Vagina (tissue), 2 donors: ENCODE measurements at places on chromosomes 6 and 20. TPM values are rescaled to one million over a fixed set of nuclear protein-coding genes. Genes with fewer than 3 reads are reported as not detected.

Gene TREML4
- total RNA-seq, result not detected

DNA sequence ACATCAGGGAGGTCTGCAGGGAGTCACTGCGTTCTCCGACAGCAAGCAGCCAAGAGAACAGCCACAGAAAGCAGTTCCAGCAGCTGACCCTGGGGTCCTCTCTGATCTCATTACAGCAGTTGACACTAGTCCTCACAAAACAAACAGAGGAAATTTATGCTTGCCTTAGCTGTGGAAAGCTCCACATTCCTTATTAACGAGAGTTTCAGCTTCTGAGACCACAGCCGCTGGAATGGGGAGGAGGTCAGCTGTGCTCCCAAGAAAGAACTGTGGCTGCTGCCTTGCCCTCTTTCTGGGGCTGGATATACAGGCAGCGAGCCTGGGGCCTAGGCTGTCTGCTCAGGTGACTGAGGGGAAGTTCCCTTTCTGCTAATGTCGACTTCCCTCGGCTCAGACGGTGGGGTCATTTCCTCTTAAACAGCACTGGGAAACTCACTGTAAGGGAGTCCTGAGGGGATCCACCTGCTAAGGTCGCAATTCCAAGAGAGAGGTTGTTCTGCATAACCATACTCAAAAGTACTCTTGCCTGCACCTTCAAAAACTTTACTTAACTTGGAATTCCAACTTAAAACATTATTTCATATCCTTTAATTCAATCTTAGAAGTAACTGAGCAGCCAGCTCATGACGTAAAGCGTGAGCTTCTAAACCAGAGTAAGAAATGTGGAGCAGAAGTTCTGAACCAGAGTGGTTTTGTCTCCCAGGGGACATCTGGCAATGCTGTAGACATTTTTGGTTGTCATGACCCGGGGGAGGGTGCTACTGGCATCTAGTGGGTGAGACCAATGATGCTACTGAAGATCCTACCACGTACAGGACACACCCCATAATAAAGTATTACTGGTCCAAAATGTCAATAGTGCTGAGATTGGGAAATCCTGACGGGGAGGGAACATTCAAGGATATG lies 80.3 kb downstream of the BACH2 start:
- peaks cover 39% of the 10 kb centered on the region for H3K4me1 ChIP-seq
- no peak overlapping the region for H3K27ac ChIP-seq
- H3K36me3 ChIP-seq, result no peaks in the 10 kb centered on the region
- H3K4me3 ChIP-seq, result no peak overlapping the region
- no peaks in the 10 kb centered on the region for H3K27me3 ChIP-seq

Gene C20orf141
- total RNA-seq, result not detected

DNA sequence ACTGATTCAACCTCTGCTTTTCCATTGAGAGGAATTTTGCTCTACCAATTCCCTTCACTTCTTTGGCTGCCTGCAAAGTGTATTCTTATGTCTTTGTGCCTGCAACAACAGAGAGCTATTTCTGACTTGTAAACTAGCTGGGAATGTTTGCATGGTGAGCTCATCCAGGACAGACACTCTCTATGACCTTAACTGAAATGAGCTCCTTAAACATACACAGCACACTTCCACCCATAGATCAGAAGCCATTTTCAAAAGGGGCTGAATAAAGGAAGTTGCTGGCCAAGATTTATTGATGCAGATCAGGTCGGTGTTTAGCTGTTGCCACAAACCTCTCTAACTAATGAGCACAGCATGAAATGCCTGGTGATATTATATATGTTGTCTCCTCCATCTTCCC lies 377.7 kb downstream of the BTBD9 start:
- peaks cover 6% of the 10 kb centered on the region for H3K36me3 ChIP-seq
- no peak for DNase-seq
- H3K4me1 ChIP-seq, result peaks cover 20% of the 10 kb centered on the region
- no peak overlapping the region for H3K4me3 ChIP-seq
- no peaks in the 10 kb centered on the region for H3K27me3 ChIP-seq

Gene REPS1
- total RNA-seq, result 96.5 TPM

DNA sequence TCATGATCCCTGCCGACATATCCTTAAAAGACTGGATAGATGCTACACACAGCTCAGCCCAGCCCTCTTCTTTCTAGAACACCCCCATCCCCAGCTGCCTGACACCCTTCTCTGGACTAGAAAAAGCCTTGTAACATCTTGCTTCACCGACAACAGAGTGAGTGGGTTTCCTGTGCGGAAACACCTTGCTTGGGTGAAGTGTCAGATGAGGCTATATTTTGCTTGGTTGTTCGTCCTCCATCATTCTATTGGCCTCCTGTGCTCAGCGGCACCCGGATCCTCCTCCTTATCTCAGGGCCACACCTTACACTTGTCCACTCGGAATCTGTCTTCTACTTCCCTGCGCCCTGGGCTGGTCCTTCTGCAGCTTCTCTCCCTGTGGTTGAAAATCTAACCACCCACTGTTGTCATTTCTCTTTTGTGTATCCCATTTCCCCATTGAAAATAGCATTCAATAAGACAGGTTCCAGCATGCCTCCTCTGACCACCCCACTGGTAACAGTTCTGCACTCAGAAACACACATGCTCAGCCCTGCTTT lies 101.3 kb upstream of the MLN start:
- no peaks in the 10 kb centered on the region for H3K27me3 ChIP-seq
- H3K36me3 ChIP-seq, result no peaks in the 10 kb centered on the region
- no peak for DNase-seq
- peaks cover 13% of the 10 kb centered on the region for H3K4me1 ChIP-seq
- H3K4me3 ChIP-seq, result no peak overlapping the region
